ENCODE measurements at places on chromosomes 11 and 22.

GRCh38 chr22:39236321-39237317 is 8.2 kb downstream of the PDGFB start:
- peak; percentile 47 for DNase-seq

DNA sequence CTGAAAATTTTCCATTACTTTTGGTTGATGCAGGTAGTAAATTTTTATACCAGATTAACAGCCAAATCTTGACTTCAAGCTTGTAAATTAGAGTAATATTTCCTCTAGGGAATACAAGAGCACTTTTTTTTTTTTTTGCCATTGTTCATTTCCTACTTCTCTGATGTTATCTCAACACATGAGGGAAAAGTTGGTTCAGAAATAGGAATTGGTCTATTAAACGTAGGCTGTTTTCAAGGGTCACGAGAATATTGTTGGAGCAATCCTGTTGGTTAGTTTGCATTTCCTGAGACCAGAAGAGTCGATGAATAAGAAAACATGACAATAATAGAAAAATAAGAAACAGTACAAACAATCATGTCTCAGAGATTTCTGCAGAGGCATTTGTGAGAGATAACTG is 453.9 kb upstream of the CCDC179 start:
- no peak for DNase-seq

GRCh38 chr11:44611687-44612434 is 46.4 kb downstream of the CD82 start:
- DNase-seq, result no peak

DNA sequence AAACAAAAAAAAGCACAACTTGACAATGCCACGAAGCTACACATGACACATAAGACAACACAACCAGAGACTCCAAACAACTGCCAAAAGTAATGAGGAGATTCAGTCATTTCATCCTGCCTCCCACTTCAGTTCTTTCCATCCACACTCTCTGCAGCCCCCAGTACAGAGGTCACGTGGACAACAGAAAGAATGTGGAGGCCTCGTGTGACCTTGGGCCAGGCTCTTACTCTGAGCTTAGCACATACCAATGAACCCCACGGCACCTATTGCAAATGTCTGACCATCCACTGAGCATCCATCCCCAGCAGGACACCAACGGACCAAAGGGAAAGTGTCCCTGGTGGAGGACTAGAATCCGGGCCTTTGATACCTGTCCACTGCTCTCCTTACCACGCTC is 12.5 kb downstream of the CBX7 start:
- no peak for DNase-seq

DNA sequence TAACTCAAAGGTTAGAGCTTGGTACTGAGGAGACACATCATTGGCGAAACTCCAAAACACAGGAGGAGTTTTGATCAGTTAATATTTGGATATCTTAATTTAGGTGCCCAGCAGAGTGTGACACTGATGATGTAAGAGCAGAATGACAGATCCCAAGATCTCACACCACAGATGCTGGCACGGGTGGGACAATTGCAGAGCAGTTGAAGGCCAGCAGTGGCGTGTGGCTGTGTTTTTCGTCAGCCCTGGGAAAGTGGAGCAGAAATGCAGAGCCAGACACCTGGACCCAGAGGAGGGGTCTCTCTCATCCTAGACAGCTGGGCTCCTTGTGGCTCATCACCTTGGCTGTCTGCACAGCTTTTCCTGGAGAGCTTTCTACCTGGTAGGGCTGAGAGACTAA is 59.7 kb upstream of the CTTN start:
- DNase-seq, result no peak
